Astrocyte of the spinal cord (primary cell): ENCODE measurements at places on chromosomes 2 and 18.

DNA sequence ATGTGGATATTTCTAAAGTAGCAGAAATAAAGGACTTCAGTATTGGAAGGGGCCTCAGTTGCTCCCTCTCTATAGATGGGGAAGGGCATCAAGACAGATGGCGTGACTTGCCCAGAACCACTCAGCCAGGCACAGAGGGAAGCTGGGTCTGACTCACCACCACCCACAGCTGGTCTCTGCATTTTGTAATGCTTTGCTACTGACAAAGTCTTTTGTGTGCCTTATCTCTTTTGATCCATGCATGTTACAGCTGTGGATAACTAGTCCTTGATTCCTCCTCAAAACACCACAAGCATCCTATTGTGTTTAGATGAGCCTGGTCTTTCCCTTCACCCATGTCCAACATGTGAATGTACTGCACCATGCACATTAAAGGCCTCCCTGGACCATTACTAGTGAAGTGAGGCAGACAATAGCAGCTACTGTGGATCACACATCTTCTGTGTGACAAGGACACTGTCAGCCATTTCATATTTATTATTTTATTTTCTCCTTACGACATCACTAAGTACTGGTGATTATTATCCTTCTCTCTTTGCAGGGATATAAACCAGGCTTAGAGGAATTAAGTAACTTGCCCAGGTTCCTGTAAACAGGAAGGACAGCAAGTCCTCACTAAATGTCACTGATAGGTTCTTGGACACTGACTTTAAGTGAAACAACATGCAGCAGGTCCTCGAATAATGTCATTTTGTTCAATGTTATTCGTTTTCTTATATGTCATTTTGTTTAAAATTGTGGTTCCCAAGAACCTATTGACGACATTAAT is 29.6 kb upstream of the IL37 start:
- peak; percentile 79 for DNase-seq

- peak; percentile 75 for DNase-seq
These were observed 36.4 kb downstream of the WDSUB1 start for GRCh38 chr2:159249990-159250715.

- no peak for DNase-seq
These were observed 31.5 kb upstream of the SIX2 start for GRCh38 chr2:45040786-45041185.

- DNase-seq = peak; percentile 20
These were observed 300.0 kb upstream of the SMIM21 start for GRCh38 chr18:75727456-75727855.

DNA sequence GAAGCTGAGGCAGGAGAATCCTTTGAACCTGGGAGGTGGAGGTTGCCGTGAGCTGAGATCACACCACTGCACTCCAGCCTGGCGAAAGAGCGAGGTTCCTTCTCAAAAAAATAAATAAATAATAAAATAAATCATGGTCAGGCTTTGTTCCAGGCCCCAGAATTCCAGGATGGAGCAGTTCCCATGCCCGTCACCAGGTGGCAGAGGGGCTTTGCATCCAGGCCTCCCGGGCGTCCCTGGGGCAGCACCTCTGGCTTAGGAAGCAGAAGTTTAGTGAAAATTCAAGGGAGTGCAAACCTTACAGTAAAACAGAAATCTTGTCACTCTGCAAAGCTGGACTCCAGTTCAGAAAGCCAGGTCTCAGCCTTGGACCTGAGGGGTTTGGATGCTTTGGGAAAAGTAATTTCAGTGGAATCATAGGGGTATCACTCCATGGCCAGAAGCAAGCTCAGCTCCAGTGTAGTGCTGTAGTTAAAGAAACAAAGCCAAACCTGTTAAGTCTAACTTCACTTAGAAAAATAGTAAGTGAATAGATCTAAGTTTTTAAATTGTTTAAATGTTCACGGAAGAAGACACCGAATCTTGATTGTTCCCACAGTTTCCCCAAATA is 512.7 kb downstream of the CMPK2 start:
- peak; percentile 55 for DNase-seq

- peak; percentile 26 for DNase-seq
These were observed at the start of gene GPR75 for GRCh38 chr2:53859206-53860181. GPR75 (minus strand) TSS chr2:53859967; CDS start chr2:53854756, 5,211 bp downstream.

- no peak for DNase-seq
These were observed 76.8 kb downstream of the CALCRL start for GRCh38 chr2:187371221-187371620.

GRCh38 chr2:178066890-178067669 is 5.5 kb downstream of the PDE11A start:
- DNase-seq = no peak

GRCh38 chr2:236341721-236342120 is 77.5 kb upstream of the ASB18 start:
- DNase-seq = no peak

GRCh38 chr2:23423062-23423872 is 38.3 kb downstream of the KLHL29 start:
- no peak for DNase-seq

GRCh38 chr18:79952456-79952995 is 1.1 kb upstream of the SLC66A2 start:
- no peak for DNase-seq

- DNase-seq = no peak
These were observed 151.4 kb downstream of the HNMT start for GRCh38 chr2:138115666-138116065.

DNA sequence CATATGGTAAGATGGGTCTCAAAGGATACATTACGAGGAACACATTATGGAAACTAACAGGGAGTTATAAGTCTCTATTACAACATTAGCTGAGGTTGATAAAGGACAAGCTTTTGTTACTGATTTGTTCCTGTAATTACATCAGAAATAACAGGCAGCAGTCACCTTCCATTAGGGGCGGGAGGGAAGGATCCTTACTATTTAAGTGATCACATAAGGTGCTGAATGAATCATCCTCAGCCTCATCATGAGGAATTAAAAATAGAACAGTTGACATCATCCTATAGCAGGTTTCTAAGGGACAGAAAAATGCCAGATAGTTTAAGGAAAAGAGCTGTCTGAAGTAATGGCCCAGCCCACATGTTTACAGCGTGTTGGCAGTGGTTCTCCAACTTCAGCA is 86.9 kb upstream of the MGAT5 start:
- peak; percentile 34 for DNase-seq

DNA sequence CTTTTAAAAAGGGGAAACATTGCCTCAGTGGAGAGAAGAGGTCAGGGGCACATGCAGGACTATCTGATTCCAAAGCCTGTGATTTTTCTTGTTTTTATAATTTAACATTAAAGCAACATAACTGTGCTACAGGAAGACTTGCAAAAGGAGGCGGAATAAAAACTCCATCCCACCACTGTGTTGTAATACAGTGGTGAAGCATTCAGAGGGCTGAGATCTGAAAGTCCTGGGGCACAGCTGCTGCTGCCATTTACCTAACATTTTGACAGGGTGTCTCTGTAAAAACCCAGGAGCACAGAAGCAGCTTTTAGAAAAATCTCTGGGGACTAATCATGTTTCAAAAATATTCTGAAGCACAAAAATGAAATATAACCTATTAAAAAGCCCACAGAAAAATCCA is 97.6 kb downstream of the GRB14 start:
- no peak for DNase-seq

GRCh38 chr2:70003093-70003830 is 41.8 kb upstream of the ASPRV1 start:
- no peak for DNase-seq

DNA sequence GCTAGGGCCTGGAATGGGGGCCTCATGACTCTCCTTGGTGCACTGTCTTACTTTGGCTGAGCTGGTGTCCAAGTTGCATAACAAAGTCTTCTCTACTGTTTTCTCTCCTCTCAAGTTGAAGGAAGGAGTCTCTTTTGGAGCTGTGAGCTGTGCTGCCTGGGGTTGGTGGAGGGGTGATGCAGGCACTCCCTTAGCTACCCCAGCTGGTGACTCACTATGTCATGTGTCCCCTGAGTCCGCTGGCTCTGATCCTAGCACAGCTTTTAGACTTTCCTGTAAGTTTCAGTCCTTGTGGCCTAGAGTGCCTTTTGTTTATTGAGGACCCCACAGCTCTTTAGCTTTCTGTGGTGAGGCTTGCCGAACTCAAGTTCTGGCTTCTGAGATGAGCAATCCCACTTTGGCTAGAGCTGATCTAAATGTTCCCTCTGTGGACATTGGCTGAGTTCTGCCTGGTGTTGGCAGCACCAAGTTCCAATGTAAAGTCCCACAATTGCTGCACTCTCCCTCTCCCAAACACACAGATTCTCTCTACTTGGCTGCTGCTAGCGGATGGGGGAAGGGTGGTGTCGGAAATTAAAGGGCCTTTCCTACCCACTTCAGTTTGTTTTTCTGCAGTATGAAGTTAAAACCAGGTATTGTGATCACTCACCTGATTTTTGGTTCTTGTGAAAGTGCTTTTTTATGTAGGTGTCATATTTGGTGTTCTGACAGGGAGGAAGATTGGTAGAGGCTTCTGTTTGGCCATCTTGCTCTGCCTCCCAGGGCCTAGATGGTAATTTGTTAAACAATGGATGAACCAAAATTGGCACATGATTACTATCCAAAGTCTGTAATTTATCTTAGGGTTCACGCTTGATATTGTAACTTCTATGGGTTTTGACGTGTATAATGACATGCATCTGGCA is 83.2 kb downstream of the COMMD1 start:
- DNase-seq = peak; percentile 77
